Mesenteric fat pad (tissue), 1 donor: ENCODE measurements at places on chromosomes 11 and 22.

GRCh38 chr11:64027651-64028397, 7.9 kb upstream of the FLRT1 start:
- DNase-seq = no peak

- no peak for DNase-seq
Observed at GRCh38 chr11:102177974-102178631, 67.9 kb downstream of the YAP1 start.

GRCh38 chr11:34150494-34151151, 45.2 kb downstream of the NAT10 start:
- DNase-seq = no peak

- DNase-seq = no peak
Observed at GRCh38 chr11:113247221-113247620, 67.2 kb upstream of the TTC12 start.

GRCh38 chr11:2592559-2593392, 107.0 kb downstream of the KCNQ1OT1 start:
- DNase-seq = no peak
